Activated naive CD4-positive, alpha-beta T cell (primary cell): ENCODE measurements at places on chromosomes 12 and 14.

DNA sequence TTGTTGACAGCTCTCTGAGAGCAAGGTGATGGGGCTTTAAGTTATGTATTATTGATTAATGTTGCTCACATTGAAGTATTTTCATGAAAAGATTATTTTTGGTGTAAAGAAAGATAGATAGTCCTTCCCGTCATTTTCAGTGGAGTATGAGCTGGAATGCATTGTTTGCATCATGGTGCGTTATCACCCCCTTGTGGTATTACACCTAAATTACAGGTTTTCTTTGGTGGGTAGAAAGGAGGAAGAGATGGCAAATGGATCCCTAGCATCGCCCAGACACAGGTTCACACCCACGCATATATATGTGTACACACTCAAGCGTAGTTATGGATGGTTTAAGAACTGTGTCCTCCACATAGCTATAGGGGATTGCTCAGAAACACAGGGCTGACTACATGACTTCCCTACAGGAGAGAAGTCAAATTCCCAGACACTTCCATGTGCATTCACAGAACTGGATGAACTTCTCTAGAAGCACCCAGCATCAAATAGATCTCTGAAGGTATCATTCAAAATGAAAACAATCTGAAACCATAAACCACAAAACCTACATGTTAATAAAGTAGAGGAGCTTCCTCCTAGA, 14.4 kb upstream of the SERPINA10 start:
- DNase-seq, result no peak

DNA sequence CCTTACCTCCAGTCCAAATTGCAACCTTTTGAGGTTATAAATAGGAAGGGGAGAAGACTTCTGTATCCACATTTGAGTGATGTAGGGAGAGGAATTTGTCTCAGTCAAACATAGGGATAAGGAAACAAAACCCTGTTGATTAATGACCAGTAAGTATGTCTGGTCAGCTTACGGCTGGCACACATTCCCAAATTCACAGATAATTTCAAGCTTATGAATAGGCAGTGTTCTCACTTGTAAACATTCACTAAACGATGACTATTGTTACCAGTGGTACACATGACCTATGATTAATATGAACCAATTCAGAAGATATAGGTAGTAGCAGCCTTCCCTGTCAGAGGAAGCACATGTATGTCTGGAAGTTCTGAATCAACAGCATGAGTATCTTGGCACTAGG, 33.0 kb upstream of the SLC5A8 start:
- no peak for DNase-seq

- no peak for DNase-seq
Observed at GRCh38 chr12:123744836-123745235, 17.3 kb upstream of the DNAH10 start.

DNA sequence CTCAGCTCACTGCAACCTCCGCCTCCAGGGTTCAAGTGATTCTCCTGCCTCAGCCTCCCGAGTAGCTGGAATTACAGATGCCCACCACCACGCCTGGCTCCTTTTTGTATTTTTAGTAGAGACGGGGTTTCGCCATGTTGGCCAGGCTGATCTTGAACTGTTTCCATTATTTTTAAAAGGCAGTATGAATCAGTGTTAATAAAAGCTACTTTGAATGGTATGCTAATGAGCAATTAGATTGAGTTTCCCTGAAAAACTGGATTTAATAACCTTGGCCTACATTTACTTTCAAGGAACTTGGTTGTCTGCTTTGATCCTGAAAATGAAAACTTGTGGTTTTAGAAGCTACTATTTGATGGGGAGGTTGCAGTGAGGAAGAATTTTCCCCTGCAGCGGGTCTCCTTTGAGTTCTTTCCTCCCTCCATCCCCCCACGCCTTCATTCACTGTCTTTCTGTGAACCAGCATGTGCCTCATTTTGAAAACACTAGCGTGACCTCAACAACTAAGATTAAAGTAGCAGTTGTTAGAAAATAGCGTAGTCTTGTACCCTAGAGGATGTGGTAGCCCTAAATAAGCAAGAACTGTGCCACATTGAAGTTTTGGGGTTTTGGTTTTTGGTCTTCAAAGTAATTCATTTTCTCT, 17.8 kb upstream of the RPS6KA5 start:
- no peak for DNase-seq

GRCh38 chr12:108959748-108960655, 60.9 kb downstream of the SVOP start:
- no peak for DNase-seq

- no peak for DNase-seq
Observed at GRCh38 chr14:57871459-57872080, 5.7 kb upstream of the SLC35F4 start.

DNA sequence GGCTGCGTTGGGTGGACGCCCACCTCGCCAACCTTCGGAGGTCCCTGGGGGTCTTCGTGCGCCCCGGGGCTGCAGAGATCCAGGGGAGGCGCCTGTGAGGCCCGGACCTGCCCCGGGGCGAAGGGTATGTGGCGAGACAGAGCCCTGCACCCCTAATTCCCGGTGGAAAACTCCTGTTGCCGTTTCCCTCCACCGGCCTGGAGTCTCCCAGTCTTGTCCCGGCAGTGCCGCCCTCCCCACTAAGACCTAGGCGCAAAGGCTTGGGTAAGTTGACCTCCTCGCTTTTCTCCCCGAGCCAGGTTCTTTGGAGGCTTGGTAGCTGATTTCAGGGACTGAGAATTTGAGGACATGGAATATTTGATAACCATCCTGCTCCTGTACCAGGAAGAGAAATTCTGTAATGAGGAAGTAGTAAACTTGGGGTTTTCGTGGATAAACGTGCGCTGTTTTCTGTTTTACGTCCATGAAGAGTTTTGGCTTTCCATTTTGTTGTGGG, 530 bp downstream of the APAF1 start:
- no peak for DNase-seq

DNA sequence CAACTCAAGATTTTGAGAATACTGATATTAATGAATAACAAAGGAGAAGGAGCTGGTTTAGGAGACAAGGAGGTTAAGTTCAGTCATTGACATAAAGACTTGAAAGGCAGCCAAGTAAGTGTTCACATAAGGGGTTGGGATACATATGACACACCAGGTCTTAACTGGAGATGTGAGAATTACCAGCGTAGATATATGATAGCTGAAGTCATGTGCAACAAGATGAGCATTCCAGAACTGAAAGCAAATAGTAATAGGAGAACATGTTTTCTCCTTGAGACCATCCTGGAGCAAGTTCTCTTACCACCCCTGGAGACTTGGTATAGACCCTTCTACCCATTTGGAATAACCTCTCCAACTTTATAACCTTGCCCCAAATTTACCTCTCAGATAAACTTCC, 43.3 kb upstream of the NPFF start:
- DNase-seq, result no peak

- DNase-seq, result no peak
Observed at GRCh38 chr12:8572507-8572906, 31.8 kb upstream of the CLEC4E start.

DNA sequence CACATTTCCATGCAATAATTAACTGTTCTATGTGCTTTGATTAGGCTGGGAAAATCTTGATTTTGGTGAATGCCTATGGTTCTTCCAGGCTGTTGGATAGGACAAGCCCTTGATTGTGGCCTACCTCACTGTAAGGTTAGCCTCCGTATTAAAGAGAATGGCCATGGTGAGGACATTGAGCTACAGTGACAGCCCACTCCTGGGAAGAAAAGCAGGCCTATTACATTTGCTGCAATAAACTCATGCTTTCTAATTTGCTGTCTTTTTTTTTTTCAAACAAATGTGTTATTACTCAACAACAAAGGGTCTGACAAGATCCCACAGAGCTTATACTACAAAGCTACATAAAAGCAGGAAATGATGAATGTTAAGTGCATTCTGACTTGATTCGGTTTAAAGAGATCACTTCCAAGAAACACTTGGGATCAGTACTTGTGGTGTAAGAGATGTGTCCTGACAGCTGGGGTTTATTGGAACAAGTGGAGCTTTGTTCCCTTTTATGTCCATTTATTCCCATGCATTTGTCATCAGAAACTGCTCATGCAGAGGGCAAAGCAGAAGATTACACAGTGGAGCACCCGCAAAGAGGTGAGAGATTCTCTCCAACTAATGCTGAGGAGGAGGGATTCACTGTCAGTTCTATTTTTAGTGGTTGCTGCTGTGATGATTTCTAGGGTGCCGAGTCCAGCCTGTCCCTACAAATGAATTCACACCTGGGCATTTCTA, 29.1 kb upstream of the KCNK10 start:
- no peak for DNase-seq

GRCh38 chr14:87013583-87013982, 979.4 kb downstream of the GALC start:
- DNase-seq, result no peak

GRCh38 chr14:102927878-102928411, 5.5 kb downstream of the AMN start:
- no peak for DNase-seq

DNA sequence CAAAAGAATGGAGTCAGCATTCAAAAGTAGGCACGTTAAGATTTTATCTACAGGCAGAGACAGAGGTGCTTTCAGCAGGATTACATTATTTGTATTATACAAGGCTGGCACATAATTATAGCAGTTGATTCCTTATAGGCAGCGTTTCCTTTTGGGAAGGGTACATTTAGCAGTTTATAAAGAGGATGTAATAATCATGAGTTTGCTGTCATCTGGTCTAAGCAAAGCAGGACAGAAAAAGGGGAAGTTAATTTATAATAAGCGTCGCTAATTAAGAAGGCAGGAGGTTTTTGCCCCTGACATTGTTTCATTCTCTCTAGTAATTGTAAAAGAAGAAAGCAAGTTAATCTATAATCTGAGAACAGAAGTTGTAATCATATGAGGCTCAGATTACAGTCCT, 259.9 kb upstream of the MDGA2 start:
- DNase-seq, result no peak

DNA sequence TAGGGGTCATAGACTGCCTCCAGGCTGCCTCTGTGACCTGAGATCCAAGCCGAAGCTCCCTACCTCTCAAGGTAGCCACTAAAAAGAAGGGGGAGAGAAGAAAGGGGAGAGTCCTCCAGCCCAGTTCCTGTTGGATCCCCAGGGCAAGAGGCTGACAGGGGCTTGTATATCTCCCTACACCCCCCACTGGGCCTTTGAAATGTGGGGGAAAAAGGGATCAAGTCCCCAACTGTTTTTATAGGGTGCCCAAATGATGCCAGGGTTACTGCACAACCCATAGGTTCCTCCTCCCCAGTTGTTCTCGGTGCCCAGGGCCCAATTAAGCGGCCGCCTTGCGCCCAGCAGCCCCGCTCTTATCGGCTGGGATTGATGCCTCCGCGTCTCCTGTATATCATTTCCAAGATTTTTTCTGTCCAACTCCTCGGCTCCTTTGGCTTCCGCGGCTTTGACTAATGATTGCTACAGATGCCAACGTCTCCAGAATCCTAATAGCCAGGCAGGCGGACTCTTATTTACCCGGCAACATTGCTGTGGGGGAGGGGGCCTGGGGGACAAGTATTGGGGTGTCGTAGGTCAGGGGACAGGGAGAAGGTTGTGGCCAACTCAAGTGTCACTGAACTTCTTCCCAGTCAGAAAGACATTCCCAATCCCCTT, 7.6 kb upstream of the HOXC4 start:
- no peak for DNase-seq

GRCh38 chr12:27818401-27818918, 38.4 kb upstream of the MANSC4 start:
- DNase-seq, result no peak

DNA sequence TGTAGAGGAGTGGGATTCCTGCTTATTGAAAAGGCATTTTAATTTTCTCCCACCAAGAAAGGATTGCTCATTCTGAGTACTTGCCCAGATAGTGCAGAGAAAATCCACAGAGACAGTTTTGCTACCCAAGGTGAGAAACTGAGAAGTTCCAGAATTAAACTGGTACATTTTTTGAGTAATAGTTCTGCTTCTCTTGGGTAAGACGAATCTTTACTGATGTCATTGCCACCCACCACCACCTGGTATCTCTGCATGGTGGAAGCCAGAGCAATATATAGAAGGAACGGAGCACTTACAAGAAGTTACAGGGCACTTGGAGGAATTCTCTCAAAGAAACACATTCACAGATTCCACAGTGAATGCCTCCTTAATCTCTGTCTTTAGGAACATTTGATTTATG, 20.7 kb upstream of the FRMD6 start:
- DNase-seq, result no peak

- no peak for DNase-seq
Observed at GRCh38 chr12:10154145-10154496, 17.8 kb downstream of the OLR1 start.

GRCh38 chr14:99880651-99881420, 87.6 kb downstream of the EML1 start:
- no peak for DNase-seq

GRCh38 chr14:79516009-79516408, 695.3 kb downstream of the DIO2 start:
- no peak for DNase-seq

DNA sequence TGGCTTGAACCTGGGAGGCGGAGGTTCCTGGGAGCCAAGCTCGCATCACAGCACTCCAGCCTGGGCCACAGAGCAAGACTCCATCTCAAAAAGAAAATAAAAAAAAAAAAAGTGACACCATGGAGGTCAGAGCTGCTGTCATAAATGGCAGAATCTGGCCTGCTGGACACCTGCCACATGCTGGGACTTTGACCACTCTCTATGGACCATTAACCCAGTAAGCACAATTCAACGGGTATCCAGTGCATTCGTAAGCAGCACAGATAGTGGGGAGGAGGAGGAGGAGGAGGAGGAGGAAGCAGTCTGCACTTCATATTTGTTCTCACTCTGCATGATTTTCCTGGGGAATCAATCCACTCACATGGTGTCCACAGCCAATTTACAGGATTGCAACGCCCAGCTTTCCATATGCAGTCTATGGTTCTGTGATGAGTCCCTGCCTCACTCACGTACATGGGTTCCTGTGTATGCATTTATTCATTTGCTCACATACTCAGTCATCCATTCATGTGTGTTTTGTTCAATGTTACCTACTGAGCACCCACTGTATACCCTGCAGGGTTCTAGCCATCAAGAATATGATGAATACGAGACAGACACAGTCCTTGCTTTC, 326.8 kb downstream of the GLT1D1 start:
- no peak for DNase-seq

GRCh38 chr14:36751106-36751505, 89.4 kb downstream of the PAX9 start:
- no peak for DNase-seq
